ENCODE measurements at places on chromosomes 1 and 21.

- DNase-seq = no peak
Measured at GRCh38 chr1:17280436-17280835, 27.6 kb upstream of the PADI4 start.

DNA sequence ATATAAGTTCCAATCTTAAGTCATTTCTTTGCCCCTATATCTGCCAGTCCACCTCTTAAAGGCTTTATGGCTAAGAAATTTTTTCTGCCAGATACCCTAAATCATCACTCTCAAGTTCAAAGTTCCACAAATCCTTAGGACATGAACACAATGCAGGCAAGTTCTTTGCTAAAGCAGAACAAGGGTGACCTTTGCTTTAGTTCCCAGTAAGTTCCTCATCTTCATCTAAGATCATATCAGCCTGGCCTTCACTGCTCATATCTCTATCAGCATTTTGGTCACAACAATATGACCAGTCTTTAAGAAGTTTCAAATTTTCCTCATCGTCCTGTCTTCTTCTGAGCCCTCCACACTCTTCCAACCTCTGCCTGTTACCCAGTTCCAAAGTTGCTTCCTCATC lies 402.2 kb upstream of the RUNX1 start:
- DNase-seq = no peak

- peak; percentile 68 for DNase-seq
Measured at GRCh38 chr21:31098576-31099005, 60.3 kb upstream of the KRTAP19-8 start.

DNA sequence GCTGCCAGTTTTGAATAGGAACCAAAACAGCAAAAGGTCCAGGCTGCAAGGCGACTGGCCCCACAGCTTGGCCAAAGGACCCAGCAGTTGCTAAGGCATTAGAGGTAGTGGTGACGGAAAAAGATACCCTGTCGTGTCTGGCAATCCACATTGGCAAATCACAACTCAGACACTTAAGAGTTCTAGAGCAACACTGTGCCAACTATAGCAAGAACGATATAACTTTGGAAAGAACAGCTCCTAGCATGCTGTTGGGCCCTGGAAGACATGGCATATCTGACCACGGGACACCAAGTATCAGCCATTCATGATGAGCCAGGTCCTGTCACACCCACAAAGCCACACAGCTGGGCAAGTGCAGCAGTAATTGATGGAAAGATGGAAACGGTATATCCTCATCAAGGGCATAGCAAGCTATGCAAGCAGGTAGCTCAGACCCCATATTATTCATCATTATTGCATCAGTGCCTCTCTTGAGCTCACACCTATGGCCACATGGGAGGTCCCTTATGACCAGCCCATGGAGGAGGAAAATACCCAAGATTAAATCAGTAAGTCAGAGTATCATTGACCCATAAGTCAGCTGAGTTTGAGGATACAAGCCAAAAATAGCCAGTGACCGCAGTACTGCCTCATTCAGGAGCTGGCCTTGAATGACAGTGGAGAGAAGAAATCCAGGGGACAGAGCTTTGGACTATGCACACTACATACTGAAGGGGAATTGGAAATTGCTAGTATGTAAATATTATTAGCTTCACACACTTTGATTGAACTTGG lies 221.2 kb downstream of the SETD4 start:
- no peak for DNase-seq

DNA sequence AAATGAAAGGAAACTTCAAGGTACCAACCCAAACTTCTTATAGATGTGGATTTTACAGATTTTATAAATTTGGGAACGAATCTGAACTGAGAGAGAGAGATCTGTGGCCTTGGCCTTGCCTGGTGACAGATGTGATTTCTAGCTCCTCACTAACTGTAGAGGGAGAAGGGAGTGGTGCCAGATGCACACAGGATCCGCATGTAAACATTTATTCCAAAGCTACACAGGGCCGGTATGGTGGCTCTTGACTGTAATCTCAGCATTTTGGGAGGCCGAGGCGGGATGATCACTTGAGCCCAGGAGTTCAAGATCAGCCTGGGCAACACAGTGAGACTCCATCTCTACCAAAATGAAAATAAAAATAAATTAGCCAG lies 77.1 kb downstream of the PGBD5 start:
- DNase-seq = no peak

DNA sequence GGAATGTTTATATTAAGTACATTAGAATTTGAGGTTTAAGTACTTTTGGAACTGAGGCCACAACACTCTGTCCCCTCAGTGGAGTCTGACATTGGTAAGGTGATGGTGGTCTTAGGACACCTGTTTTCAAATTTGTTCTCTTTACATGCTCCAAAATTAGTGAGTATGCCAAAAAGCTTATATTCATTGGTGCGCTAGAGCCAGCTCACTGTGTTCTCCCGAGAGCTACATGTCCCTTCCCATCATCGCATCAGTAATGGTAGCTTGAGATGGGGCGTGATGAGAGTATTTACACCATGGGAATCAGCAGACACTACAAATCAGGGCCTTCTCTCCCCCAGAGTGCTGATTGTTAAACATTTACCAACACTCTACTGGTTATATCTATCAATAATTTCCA lies 19.5 kb downstream of the ETS2 start:
- DNase-seq = no peak

- no peak for DNase-seq
Measured at GRCh38 chr21:42929969-42930368, 4.5 kb upstream of the ERVH48-1 start.

- DNase-seq = no peak
Measured at GRCh38 chr1:238265866-238266265, 375.1 kb upstream of the ZP4 start.

- DNase-seq = no peak
Measured at GRCh38 chr1:150060260-150060659, 7.3 kb upstream of the VPS45 start.

GRCh38 chr1:9490605-9491339 lies 48.5 kb upstream of the SLC25A33 start:
- DNase-seq = peak; percentile 68

DNA sequence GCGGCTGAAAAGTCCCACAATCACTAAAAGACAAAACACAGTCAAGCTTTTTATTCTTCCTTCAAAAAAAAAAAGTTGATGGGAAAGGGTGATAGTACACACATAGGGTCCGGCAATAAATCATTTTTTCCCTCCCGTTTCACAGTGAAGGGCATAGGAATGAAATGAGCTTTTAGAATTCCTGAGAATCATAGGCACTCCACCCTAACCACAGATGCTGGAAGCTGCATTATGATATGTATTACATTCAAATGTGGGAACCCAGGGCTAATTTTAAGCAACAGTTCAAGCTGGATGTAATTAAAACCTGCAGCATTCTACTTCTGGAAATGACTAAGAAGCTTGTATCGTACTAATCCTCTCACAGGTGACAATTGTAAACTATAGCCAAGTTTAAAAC lies 75.7 kb upstream of the KCNJ15 start:
- DNase-seq = no peak

DNA sequence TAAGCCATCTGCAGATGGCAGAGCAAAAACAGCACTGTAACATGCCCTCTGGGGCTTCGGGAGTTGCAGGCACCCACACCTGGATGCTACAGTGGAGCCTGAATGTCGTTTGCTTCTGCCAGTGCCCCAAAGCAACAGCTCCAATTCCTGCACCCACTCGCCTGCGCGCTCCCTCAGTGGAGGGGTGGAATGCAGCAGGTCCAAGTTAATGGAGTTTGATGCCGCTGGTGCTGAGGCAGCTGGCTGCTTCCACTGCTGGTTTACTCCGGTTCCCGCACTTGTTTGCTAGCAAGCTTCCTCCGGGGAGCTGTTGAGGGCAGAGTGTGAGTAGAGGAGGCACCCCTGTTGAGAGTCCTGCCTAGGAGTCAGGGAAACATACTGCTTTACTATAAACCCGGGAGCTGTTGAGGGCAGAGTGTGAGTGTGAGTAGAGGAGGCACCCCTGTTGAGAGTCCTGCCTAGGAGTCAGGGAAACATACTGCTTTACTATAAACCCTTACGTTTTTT lies 584.0 kb upstream of the TMPRSS15 start:
- no peak for DNase-seq

DNA sequence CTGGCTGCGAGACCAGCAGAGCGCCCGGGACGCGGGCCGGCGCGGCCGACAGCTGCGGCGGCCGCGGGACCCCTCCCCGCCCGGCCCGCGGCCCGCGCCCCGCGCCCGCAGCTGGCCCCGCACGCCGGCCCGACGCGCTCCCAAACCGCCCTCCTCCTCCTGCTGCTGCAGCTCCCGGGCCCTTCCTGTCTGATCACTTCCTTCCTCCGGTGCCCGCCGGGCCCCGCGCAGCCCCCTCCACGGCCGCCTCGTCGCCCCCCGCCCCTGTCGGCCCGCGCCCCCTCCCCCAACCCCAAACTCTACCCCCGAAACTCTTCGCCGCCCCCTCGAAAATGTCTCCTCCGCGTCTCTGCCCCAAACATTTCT lies 594 bp downstream of the LUZP1 start:
- DNase-seq = peak; percentile 33

GRCh38 chr1:80154176-80154575 lies 1147.6 kb upstream of the ADGRL4 start:
- DNase-seq = no peak

DNA sequence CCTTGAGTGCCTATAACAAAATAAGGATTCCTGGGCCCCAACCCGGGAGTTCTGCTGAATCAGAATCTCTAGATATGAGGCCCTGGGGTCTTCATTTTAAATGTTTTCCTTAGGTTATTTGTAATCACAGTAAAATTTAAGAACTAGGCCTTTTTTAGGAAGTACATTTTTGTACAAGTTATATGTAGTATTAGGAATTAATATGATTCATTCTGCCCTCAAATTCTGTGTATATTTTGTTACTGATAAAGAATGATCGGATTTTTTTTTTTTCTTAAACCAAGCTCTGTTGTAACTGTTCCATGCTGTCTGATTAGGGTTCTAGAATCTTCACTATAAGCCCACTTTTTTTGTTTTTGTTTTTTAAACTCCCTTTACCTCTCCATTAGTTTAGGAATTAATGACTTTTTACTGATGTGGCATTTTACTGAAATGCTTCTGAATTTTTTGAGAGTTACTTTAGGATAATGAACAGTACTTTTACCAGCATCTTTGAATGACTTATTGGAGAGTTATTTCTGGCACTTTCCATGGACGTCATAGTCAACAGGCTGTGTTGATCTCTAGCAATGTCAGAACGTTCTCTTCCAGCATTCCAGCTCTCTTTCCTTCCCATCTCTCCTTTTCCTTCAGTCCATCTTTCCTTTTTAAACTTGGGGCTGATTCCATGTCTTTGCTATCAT lies 48.3 kb downstream of the CLIC4 start:
- DNase-seq = no peak

- no peak for DNase-seq
Measured at GRCh38 chr1:50822035-50822776, 137.9 kb downstream of the FAF1 start.

DNA sequence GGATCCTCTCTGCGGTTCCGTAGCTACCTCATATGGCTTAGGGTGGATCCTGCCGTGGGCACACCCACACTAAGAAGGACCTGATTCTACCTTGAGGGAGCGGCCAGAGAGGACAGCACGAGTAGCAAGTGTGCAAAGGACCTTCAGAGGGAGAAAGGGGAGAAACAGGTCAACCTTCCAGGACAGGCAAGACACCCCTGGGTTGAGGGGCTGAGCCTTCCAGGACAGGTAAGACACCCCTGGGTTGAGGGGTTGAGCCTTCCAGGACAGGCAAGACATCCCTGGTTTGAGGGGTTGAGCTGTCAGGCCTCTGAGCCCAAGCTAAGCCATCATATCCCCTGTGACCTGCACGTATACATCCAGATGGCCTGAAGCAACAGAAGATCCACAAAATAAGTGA lies 23.1 kb upstream of the PDPN start:
- no peak for DNase-seq

GRCh38 chr1:10939654-10940450 lies 72.6 kb upstream of the TARDBP start:
- DNase-seq = peak; percentile 13

GRCh38 chr1:226714148-226714547 lies 24.9 kb downstream of the ITPKB start:
- DNase-seq = no peak

GRCh38 chr1:25826571-25826970 lies 6.8 kb downstream of the MTFR1L start:
- no peak for DNase-seq

DNA sequence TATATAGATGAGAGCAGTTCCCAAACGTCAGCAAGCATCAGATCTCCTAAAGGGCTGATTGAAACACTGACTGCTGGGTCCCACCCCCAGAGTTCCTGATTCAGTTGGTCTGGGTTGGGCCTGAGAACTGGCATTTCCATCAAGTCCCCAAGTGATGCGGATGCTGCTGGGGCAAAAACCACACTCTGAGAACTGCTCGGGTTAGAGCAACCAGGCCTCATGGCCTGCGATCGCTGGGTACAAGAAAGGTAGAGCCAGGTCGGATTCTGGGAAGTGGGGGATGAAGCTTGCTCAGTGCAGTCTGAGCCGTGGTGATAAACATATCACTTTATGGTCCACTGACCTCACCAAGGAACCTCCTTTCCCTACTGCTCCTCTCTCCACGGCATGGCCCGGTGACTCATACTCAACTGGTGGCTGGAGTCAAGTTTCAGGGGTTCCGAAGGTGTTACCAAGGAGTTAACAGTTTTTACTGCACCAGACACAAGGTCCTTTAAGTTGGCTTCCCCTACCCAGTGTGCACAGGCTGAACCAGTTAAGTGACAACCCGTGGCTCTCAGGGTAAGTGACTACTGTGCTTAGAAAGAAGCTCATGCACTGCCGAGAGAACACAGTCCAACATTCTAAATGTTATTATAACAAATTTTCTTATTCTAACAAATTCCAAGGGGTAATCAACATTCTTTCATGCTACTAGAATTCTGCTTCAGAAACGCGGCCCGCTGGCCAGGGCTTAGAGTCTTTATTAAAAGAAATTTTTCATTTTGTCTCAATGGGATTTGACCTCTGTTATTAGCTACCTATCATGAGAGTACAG lies 153.5 kb downstream of the TGFBR3 start:
- DNase-seq = no peak

DNA sequence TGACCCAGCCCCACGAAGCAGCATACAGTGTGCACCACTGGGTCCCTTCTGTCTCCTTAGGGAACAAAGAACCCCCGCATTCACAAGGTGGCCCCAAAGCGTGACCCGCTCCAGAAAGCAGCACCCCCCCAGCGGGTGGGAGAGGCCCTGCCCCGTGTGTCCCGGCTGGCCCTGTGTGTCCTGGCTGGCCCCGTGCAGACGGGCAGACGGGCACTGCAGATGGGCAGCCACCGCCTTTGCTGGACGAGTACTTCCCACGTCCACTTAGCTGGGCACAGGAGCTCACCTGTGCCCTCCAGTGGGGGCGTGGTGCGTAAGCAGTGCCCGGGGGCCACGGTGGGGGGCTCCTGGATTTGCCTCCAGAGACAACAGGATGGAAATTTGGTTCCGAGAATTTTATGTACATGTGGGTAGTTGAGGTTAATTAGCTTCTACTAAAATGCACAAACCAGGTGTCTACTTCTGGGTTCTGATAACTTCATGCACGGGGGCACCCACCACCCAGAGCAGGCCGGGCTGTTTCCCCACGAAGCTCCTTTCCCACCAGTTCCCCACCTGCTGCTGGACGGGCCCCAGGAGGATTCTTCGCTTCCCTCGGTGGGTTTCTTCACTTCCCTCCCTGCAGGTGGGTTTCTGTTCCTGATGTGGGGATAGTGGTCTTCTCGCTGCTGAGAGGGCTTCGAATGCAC lies 33.2 kb upstream of the SLC19A1 start:
- no peak for DNase-seq

- DNase-seq = no peak
Measured at GRCh38 chr1:87150143-87150542, 178.5 kb upstream of the LMO4 start.

- DNase-seq = no peak
Measured at GRCh38 chr1:63675420-63675931, 82.3 kb downstream of the PGM1 start.
